ENCODE measurements at places on chromosomes 13 and 19.

- no peak for DNase-seq
Observed at GRCh38 chr19:39915101-39915847, 19.2 kb downstream of the FCGBP start.

DNA sequence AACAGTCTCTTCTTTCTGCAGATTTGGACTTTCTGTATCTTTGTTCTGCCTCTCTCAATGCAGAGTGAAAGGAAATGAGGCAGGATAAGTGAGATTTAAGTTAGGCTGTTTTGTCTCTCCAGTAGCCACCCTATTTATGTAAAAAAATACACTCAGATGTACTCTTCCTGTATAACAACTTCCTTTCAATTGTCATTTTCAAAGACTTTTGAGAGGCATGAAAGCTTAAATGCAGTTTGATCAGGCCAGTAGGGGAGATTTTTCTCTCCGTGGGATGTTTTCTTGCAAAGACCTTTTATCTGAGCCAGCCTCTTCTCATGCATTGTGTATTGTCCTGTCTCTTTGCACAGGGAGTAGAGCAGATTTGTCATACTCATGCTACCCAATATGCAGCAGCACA lies 166.8 kb downstream of the SLITRK5 start:
- DNase-seq, result no peak

DNA sequence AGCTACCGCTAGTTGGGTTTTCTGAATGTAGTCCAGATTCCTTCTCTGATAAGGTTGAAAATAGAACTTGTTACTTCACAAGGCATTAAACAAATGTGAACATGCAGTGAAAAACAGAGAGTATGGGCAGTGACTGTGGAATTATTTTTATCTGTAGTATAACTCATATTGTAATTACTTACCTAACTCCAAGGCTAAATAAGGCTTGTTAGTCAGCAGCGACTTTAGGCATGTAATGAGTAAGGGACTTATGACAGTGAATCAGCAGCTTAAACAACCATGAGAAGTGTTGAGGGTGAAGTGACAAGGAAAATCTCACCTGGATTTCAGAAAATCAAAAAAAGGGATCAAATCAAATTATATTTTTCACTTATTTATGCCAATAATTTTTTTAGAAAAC lies 1719.5 kb upstream of the MIR17HG start:
- DNase-seq, result no peak

GRCh38 chr13:26813321-26813979 lies 52.9 kb upstream of the GPR12 start:
- no peak for DNase-seq

DNA sequence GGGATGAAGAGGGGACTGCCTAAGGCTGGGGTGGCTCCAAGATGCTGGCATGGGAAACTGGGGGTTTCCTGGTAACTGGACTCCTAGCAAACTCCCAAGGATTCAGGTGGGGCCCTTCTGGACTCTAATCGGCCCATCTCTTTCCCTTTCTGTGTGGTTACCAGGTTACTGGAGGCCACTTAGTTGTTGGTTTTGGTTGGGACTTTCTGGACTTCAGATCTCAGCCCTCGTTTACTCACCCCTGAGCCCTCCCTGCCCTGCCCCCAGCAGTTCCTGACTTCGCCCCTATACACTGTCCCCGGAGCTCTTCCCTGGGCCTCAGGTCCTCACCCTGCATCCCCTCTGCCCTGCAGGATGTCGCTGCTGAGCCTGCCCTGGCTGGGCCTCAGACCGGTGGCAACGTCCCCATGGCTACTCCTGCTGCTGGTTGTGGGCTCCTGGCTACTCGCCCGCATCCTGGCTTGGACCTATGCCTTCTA lies 328 bp downstream of the CYP4F12 start:
- DNase-seq, result no peak

- no peak for DNase-seq
Observed at GRCh38 chr19:50717026-50717723, 2.4 kb downstream of the SHANK1 start.

GRCh38 chr13:95484052-95484451 lies 68.5 kb upstream of the CLDN10 start:
- DNase-seq, result no peak

GRCh38 chr13:23963947-23964346 lies 66.6 kb upstream of the C1QTNF9B start:
- no peak for DNase-seq

GRCh38 chr19:15372470-15372869 lies 7.1 kb downstream of the AKAP8 start:
- DNase-seq, result no peak

DNA sequence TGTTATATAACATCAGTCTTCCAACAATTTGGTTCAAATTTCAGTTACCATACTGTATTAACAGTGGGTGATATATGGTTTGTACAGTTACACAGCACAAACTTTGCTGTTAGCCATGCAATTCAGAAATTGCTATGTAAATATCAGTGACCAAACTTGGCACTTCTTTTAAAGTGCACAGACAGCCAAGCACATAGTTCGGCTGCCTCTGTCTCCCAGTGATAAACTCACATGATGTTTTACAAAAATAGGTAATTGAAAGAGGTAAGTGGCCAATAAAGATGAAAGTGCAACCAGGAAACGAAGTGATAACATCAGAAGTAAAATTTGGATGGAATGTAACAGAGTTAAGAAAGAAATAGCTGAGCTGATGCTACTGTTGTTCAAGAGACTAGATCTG lies 143.9 kb downstream of the PCDH9 start:
- no peak for DNase-seq

- no peak for DNase-seq
Observed at GRCh38 chr19:39436350-39436716, 584 bp upstream of the RPS16 start.

GRCh38 chr19:54518844-54519243 lies 16.2 kb downstream of the LAIR2 start:
- DNase-seq, result no peak

- no peak for DNase-seq
Observed at GRCh38 chr13:25806264-25806974, 245.4 kb downstream of the SHISA2 start.

GRCh38 chr19:13804830-13805683 lies 9.8 kb downstream of the ZSWIM4 start:
- no peak for DNase-seq

- DNase-seq, result peak; percentile 7
Observed at GRCh38 chr19:52307275-52307674, 10.3 kb downstream of the ZNF480 start.

DNA sequence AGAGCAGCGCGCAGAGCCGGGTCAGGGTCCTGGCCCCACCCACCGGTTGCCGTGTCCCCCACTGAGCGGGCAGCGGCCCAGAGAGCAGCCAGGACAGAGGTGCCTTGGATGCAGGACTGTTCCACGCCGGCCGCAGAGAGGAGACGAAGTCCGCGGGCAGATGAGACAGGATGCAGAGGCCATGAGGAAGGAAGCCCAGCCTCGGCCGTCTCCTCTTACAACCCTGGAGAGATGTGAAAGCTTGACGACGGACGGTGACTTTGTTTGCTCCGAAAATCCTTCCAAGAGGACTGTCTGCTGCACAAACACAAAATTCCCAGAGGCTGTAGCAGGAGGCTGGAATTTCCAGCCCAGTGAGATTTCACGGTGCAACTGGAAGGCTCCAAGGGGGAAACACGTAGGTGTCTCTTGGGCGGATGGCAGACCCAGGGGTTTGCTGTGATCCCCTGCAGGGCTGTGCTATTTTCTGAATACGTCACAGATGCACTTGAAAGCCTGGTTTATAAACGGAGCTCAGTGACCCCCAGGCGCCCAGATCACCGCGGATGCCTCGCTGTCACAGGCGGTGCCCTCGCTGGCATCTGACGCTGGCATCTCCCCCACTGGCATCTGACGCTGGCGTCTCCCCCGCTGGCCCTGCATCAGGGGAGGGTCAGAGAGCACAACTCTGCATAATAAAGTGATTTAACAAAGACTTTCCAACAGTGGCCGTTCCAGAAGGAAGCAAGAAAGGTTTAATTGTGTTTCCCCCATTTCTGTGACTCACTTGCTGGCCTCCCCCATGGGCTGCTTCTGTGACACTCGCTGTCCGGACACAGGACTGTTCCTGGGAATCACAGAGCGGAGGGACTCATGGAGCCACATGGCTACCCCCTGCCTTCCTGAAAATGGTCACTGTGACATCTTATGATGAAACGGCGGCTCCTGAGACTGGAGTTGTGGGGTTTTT lies 62.0 kb upstream of the C13orf46 start:
- DNase-seq, result no peak

DNA sequence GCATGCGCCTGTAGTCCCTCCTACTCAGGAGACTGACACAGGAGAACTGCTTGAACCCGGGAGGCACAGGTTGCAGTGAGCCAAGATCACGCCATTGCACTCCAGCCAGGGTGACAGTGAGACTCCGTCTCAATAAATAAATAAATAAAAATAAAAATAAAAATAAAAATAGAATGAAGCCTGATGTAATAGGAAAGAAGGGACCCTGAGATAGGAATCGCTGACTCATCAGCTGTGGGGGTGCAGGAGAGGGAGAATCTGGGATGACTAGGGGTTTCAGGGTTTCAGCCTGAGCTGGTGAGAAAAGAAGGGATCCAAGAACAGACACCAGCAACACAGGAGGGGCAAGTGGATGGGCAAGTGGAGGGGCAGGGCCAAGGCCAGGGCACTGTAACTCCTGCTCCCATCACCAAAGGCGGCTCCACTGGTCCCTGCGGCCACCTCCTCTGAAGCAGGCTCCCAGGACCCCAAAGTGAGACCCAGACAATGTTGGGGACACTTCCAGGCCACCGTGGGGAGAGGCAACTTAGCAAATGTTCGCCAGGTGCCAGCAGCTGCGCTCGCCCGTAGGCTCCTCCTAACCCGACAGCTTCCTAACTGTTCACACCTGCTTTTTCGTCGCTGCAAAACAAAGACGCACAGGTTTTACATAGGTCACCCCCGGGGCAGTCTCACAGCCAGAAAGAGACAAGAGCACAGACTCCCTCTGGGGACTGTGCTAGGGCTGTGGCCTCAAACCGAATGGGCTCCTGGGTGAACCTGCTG lies 1.2 kb downstream of the HAUS8 start:
- peak; percentile 27 for DNase-seq

GRCh38 chr19:3625996-3626472 lies 556 bp downstream of the CACTIN start:
- no peak for DNase-seq

DNA sequence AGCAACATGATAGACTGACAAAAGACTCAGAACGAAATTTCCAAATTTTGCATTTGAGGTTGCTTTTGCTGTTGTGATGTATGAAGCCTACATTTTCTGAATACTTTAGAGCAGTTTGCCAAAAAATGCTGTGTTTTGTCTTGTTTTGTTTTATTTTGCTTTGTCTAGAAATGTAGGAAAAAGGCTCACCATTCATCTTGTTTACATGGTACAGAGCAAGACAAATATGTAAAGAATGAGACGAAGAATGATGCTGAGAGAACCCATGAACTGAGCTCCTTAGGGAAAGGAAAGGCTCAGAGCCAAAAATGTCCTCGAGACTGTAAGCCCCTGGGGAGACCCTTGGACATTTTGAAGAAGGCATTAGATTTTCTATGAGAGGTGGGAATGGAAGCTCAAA lies 6.8 kb upstream of the SPART start:
- DNase-seq, result no peak

GRCh38 chr19:47305309-47305751 lies 4.3 kb upstream of the C5AR1 start:
- DNase-seq, result peak; percentile 51

DNA sequence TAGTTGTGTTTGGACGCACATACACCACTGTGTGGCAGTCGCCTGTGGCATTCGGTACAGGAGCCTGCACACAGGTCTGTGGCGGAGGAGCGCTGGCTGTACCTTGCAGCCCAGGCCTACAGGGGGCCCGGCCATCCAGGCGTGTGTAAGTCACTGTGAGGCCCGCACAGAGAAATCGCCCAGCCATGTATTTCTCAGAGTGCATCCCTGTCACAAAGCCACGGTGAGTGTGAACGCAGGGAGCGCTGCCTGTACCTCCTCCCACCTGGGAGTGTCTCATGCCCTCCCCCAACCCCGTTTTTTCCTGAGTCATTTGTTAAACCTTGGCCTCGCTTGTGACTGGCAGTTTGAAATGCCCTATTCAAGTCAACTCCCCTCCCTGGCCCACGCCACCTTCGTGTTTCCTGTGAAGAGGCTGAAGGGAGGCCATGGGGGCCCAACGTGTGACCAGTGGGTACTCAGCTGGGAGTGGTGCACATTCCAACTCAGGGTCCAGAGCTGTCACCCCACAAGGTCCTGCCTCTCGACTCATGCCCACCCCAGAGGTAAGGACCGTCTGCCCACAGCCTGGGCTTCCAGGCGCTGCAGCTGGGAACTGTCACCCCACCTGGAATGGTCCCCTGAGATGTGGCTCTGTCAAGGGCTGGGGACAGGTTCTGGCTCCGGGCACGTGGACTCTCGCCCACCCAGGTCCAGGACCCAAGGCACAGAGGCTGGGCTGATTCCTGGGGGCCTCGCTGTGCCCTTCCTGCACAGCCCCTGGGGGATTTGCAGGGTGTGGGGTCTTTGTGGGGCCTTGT lies 11.6 kb upstream of the RASA3 start:
- peak; percentile 66 for DNase-seq

DNA sequence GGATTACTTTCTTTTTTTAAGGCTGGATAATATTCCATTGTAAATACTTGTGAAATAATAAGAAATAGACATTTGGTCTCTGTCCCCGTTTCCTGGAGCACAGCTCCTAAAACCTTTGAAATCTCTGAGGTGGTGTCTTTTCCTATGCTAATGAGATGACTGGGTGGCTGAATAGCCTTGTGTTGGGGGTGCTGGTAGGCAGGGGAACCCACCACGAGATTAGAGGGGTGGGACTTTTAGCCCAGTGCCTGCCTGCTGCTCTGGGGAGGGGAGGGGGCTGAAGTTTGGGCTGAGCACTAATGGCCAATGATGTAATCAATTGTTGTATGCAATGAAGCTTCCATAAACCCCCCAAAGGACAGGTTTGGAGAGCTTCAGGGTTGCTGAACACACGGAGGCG lies 175.7 kb downstream of the FGF9 start:
- no peak for DNase-seq

DNA sequence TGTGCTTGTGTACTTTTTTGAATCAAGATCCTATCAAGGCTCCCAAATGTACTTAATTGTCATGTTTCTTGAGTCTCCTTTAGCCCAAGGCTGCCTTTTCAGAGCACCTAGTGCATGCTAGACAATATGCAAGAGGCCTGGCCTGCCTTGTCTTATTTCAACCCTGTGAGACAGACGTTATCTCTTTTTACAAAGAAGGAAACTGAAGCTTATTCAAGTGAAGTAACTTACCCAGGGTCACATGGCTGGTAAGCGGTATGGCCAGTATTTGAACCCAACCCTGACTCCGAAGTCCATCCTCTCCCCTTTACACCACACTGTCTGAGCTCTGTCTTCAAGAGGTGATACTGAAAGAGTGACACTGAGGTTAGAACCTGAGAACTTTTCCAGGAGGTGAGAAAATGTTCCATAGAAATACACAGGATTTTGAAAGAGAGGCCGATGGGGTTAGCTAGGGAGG lies 505.1 kb downstream of the FOXO1 start:
- no peak for DNase-seq

GRCh38 chr19:4487572-4487971 lies 15.5 kb downstream of the HDGFL2 start:
- DNase-seq, result no peak

Measured in CD4-positive, alpha-beta T cell treated with Interleukin-1 beta for 1 hour (primary cell).